ENCODE measurements at places on chromosomes 1 and 21.

DNA sequence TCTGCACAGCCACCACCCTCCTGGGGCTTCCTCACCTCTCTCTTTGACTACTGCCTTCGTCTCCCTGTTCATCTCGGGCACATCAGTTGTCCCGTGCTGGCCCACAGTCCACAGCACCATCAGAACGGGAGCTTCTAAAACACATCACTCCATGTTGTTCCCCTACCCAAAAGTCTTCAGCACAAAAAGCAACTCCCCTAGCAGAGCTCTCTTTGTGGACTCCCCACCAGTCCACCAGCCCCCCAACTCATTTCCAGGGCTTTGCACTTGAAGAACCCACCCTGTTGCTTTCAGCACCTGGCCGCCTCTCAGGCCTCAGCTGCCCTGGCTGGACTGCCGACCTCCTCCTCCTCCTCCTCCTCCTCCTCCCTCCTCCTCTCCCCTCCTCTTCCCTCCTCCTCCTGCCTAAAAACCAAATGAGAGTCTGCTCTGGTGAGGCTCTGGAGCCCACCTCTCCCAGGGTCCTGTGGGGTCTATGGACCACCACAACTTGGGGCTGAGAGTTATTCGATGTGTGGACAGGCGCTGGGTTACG lies 251.2 kb upstream of the VAMP3 start:
- DNase-seq: no peak

GRCh38 chr1:194829492-194829891 lies 1643.1 kb upstream of the B3GALT2 start:
- DNase-seq: peak; percentile 2

DNA sequence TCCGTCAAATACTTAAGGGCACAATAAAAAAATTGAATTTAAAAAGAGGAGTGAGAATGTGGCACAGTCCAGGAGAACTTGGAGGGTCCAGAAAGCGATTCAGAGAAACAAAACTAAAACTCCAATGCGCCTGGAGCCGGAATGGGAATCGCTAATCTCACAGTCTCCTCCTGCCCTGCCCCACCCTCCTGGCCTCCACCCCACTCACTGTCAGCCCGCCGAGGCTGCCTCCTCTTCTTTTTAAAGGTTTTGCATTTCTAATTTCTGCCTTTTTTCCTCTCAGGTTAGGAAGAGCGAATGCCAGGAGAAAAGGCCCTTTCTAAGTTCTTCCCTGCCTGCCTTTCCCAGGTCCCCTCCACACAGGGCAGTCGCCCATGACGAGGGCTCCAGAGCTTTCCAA lies 135.3 kb downstream of the ZBTB18 start:
- no peak for DNase-seq

DNA sequence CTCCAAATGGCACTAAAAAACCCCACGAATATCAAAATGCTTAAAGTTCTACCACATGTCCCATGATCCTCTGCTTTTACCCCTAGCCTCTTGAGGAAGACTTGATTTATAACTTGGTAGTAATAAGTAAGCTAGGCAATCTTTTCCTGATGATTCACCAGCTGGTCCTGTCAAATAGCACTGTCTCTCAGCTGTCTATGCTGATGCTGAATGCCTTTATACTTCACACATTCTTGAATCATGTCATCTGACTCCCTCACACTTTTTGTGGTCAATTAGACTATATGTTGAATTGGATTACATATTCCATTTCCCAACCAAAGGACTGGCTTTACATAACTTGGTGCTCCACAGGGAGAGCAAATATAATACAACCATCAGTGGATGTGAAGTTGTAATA lies 16.6 kb downstream of the C21orf91 start:
- DNase-seq: no peak

DNA sequence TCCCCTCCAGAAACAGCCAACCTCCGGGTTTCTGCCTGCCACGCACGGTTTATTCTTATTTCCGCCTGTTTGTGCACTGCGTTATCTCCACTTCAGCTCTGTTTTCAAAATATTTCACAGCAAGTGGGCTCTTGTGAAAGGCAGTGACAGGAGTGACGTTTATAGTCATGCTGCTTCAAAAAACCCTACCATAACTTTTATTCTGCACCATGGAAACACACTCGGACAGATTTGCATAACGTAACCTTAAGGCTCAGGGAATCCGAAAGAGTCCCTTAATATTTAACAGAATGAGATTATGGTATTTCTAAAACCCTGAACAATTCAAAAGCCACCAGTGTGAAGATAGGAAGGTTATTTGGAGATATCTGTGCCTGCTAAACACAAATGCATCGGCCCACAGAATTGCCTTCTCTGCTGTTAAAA lies 782 bp upstream of the SDE2 start:
- DNase-seq: no peak
